ENCODE measurements at places on chromosomes 2 and 18. TPM values are rescaled to one million over a fixed set of nuclear protein-coding genes. Genes with fewer than 3 reads are reported as not detected.

AQP12B gene
- total RNA-seq = not detected

DNA sequence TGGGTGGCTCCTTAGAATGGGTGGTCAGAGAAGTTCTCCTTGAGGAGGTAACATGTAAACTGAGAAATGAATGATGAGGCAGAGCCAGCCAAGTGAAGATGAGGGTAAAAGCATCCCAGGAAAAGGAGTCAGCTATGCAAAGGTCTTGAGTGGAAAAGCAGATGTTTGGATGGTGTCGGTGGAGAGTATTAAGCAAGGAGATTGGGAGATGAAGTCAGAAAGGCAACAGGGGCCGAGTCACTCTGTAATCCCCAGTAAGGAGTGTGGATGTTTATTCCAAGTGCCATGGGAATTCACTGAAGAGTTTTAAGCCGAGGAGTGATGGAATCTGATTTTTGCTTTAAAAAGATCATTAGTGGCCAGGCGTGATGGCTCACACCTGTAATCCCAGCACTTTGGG, 3.4 kb upstream of the STAMBP start:
- no peak for DNase-seq

MAP3K19 gene
- not detected for total RNA-seq

GRCh38 chr2:158544998-158545397, 88.2 kb downstream of the PKP4 start:
- DNase-seq = no peak

DNA sequence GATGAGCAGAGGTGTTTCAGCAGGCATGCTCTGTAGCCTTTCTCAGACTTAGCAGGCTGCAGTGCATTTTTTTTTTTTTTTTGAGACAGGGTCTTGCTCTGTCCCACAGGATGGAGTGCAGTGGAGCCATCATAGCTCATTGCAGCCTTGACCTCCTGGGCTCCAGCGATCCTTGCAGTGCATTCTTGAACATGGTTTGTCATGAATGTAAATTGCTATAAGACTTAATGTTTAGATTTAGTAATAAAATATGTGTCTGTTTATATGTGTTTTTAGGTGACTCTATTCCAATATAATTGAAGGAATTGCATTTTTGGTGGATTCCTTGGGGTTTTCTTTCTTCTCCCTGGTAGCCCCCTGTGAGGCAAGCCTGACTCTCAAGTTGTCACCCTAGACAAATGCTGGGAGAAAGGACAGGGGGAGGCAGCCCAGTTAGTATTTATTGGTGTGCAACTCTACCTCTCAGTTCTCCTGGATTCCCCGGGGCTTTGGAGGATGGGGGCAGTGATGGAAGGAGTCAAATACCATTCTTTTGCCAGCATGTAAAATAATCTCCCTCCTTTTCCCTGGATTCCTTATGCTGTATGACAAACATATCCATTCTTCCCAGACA, 22.7 kb downstream of the LYPD6B start:
- DNase-seq = no peak

DNA sequence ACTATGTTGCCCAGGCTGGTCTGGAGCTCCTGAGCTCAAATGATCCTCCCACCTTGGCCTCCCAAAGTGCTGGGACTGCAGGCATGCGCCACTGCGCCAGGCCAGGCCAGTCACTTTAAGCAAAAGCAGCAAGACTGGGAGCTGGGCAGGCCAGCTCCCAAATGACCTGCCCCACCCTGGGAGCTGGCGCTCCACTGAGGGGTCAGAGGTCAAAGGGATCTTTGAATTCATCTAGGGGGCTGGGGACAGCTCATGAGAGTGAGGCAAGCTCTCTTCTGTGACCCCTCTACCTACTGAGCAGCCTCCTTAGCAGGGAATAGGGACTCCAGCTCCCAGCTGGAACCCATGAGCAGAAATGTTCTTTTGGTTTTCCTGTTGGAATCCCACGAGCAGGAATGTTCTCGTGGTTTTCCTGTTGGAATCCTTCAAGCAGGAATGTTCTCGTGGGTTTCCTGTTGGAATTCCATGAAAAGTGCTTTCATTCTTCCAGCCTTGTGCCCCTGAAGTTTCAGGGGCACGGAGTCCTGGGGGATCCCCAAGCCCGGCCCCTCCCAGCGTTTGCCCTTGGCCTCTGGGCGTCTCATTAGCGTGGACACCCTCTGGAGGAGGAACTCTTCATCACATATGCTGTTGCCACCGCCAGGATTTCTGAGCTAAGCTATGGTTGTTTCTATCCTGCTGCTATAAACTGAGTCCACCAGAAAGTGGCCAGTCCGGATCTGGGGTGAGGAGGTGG, 162.0 kb upstream of the HAAO start:
- no peak for DNase-seq

DNA sequence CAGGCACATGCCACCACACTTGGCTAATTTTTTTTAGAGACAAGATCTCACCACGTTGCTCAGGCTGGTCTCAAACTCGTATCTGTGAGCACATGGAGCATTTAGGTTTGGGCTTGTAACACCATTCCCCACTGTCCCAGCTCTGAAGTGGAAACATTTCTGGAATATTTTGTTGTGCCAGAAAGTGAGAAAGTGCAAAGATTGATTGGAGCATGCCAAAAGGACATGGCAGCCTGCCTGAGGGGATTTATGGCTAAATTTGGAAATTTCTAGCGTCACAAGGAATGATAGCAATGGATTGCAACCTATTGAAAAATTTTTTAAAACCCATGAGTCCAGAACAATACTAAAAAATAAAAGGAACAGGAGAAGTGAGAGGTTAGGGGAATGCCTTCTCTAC, 136.8 kb downstream of the ESCO1 start:
- DNase-seq = no peak
